ENCODE measurements at places on chromosomes 12 and 14.
A peak's percentile ranks its signal among the peaks of the same experiment; 100 is the strongest.

GRCh38 chr14:81562818-81563217 is 29.2 kb upstream of the SEL1L start:
- DNase-seq, result no peak

DNA sequence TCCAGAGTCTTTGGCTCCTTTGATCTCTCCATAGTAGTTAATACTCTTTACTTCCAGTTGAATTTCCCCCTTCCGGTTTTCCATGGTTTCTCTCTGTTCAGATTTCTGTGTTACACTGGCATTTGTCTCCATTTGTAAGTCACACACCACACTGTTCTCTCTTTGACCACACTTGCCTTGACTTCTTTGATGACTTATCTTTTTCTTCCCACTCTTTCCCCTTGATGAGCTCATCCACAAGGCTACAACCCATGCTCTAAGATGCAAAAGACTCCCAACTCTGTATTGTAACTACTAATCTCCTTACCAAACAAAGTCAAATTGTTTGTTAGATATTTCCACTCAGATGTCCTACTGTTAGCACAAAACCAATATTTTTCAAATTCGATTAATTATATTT is 242.7 kb upstream of the E2F7 start:
- no peak for DNase-seq

- no peak for DNase-seq
Observed at GRCh38 chr14:44369401-44370123, 137.5 kb downstream of the FSCB start.

DNA sequence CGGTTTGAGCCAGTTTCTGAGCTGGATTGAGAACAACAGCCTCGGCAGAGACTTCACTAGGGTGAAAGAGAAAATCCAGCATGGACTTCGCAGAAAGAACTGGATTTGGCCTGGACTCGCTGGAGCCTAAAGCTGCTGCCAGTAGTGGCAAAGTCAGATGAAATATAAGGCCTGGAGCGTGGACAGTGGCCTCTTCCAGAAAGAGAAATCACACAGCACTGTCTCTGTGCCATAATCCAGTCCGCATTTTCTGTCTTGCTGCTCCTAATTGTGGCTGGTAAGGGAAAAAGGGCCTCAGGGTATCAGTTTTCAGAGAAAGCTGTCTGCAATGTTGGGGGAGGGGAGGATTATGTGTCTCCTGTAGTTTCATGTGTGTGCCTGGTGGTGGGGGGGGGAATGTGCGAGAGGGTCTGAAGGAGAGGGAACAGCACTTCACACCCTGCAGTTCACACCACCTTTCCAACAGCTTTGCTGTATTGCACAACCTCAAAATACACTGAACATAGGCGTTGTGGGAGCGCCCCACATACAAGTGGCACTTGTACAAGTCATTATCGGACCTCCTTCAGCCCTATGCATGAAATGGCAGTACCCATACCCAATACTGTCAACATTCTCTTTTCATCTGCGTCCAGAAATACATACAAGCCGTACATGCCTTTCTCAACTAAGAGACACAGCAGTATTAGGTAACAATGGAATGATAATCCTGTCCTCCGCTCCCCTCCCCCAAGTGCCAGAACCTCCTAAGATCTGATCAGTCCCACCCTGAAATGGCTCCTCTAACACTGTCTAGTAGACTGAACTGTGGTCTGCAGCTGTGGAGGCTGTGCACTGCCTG is 107.5 kb upstream of the ATF7IP start:
- peak; percentile 97 for DNase-seq

- DNase-seq, result peak; percentile 25
Observed at GRCh38 chr14:92783813-92784431, 10.2 kb upstream of the GOLGA5 start.

DNA sequence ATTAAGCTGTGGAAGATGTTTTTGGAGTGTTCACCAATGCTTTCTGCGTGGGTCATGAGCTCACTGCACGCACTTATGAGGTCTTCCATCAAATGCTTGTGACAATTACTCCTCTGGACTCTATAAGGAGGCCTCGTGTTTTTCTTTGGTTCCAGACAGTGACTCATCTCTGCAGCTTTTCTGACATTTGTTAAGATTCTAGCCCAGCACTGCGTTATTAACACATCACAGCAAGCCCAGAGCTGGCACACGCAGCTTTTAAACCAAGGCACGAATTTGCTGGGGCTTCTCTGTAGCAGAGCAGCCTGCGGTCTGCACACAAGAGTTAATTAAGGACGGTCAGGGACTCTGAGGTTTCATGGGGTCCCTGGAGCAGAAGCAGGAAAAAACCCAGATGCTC is 16.9 kb downstream of the MEG3 start:
- no peak for DNase-seq

DNA sequence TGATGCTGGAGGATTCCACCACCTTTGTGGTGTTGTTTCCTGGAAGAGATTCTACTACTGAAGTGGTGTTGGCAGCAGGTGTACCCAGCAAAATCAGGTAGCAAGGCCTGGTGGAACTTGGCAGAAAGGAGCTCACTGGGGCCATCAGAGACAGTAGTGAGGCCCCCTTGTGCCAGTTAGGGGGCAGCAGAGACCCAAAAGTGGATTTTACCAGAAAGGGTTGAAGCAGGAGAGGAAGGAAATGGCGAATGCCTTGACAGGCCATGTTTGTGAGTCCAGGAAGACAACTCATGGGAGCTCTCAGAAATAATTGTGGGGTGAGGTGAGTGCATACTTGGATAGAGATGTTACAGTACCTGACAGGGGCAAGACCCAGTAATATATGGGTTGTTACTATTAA is 137.7 kb upstream of the FGD4 start:
- no peak for DNase-seq

DNA sequence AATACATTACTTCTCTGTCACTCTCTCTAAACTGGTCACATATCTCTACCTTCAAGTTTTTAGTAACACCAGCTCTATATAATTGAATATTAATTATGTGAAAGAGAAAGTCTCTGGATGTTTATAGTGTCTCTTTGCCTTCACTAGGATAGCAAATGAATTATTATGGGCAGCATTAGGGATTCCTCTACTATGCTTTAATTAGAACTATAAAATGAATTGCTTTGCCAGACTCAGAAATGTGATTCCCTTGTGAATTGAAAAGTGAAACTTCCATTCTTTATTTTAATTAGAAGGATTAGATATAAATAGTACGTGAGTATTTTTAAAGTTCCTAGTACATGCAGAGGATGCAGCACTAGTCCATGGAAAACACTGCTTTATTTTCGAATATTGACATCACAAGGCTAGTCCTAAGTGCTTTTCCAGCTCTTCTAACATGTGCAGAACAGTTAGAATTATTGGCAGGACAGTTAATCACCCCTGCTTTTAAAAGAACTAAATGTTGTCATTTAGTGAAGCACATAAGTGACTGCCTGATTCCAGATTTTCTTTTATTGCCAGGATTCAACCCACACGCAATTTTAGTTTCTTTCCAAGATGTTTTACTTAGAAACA is 23.0 kb upstream of the REP15 start:
- no peak for DNase-seq

- no peak for DNase-seq
Observed at GRCh38 chr12:81339071-81339470, 261.2 kb downstream of the ACSS3 start.

GRCh38 chr12:34244608-34245007 is 222.3 kb downstream of the ALG10 start:
- DNase-seq, result no peak

DNA sequence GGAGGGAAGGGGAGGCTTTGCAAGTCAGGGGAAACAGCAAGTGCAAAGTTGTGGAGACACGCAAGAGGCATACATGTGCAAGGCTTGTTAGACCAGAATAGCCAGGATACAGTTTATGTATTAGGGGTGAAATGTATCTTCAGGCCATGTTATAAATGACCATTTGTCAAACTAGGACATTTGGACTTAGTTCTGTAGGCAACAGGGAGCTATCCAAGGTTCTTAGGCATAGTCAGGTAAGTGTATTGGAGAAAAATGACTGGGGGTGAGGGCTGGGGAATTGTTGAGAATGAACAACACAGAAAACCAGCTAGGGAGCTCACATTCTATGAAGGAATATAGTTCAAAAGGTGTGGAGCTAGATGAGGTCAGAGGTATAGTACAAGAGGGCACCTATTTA is 42.5 kb downstream of the TPH2 start:
- DNase-seq, result no peak

- no peak for DNase-seq
Observed at GRCh38 chr12:1797991-1798640, 22.2 kb upstream of the LRTM2 start.

DNA sequence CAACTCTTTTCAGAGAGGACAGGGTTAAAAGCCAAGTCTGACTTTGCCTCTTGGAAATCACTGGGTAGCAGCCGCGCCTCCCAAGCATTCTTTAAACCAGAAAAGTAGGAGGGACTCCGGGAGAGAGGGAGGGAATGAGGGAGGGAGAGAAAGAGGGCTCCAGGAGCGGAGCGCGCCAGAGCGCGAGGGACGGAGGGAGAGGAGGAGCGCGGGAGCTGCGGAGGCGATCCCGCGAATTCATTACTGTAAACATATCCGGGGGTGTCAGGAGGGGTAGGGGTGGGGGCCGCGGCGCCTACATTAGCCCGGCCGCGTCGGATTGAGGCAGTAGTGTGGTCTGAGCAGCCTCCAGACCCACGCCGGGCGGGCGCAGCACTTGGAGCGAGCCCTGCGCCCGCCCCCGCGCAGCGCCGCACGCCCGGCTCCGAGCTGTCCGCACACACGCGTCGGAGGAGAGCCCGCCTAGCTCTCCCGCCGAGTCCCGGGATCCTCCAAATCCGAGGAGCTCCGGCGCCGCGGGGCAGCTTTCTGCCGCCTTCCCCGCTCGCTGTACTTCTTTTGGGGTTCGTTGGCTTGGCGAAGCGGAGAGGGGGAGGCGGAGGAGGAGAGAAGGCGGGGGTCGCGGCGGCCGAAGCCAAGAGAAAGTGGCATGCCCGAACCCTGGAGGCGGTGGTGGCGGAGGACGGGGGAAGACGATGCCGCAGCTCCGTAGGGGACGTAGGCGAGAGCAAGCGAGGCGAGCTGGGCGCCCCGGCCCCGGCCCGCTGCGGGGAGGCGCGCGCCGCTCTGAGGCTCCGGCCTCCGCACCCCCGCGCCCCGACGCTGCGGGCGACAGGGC is 3.3 kb downstream of the FLRT2 start:
- peak; percentile 56 for DNase-seq

DNA sequence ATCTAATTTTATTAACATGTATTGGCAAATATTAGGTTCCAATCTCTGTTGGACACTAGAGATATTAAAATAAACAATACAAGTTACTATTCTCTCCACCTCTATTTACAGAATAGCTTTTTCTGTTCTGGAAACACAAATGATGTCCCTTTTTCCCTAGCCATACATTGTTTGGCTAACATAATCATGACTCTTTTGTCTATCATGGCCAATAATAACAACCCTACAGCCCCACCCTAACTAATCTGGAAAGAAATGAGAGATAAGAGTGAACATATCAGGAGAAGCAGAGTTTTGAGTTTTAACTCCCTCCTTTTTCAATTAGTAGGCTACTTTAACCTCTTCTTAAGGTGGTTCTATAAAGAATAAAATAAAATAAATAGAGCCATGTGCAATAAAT is 40.2 kb downstream of the RASSF9 start:
- no peak for DNase-seq

GRCh38 chr14:63164108-63164683 is 40.0 kb upstream of the RHOJ start:
- DNase-seq, result no peak

DNA sequence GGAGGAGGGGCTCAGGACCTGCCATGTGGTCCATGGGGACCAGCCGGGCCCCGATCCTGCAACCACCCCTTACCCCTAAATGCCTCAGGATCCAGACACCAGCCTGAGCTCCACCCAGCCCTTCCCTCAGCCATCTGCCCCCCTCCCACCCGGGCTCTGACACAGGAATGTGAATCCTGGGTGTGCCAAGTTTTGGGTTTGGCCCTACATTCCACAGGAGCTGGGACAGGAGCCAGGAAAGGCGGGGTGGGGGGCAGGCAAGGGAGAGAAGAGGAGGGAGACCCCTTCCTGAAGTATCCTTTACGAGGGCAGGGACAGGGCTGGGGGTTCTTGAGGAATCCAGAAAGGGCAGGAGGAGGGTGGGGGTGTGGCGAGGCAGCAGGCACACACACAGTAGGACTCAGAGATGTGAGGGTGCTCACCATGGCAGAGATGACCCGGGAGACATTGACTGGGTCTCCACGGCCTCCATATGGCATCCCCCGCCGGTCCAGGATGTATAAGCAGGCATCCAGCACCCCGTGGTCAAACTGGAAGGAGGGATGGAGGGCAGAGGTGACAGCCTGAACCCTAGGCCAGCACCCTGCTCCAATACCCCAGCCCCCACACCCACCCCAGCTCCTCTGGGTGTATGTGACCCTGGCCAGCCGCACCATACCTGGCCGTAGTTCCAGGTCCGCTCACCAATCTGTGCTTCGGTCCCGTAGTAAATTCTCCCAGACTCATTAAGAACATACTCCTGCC is 3.5 kb downstream of the TGM1 start:
- no peak for DNase-seq

DNA sequence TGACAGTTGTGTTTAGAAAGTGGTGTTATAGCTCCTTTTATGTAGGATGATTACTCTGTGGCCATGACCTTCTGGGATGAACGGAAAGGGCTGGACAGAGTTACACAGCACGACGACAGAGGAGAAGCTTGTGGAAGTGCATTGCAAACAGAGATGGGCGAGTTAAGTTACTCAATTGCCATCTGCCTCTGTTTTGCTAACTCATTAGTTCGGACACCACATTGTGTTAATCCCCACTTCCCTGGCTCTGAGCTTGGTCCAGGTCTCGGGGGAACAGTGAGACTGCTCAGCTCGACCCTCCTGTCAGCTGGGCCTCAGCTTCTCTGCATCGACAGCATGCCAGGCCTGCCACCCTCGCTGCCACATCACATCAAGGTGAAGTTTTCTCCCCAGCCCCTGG is 408.0 kb downstream of the ZFP36L1 start:
- DNase-seq, result no peak

GRCh38 chr12:40261937-40262336 is 37.1 kb downstream of the LRRK2 start:
- no peak for DNase-seq

DNA sequence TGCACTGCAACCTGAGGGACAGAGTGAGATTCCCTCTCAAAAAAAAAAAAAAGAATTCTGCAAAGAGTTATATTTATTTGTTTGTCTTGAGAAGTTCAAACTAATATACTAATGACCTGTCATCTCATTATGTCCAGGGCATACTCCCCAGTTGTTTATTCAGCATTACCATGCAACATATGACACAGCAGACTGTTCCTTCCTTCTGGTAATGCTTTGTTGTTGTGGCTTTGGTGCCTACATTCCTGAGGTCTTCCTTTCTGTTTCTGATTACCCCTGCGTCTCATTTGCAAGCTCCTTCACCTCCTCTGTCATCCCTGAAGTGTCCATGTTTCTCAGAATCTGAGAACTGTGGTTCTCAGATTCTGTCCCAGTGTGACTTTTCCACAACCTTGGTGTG is 55.3 kb downstream of the DERA start:
- no peak for DNase-seq

GRCh38 chr14:92998946-92999345 is 76.0 kb downstream of the CHGA start:
- no peak for DNase-seq

Data from NCI-H187 (cell line).